ENCODE measurements at places on chromosomes 2 and 18. TPM values are rescaled to one million over a fixed set of nuclear protein-coding genes. Genes with fewer than 3 reads are reported as not detected.

- no peak for DNase-seq
Observed at GRCh38 chr18:31657823-31658669, 26.3 kb downstream of the B4GALT6 start.

- DNase-seq: no peak
Observed at GRCh38 chr2:160433466-160434140, 60.0 kb downstream of the RBMS1 start.

UGT1A4 gene
- not detected for polyA plus RNA-seq

PROC gene
- 1.7 TPM for polyA plus RNA-seq

ARPC2 gene
- polyA plus RNA-seq: 90.7 TPM

DNA sequence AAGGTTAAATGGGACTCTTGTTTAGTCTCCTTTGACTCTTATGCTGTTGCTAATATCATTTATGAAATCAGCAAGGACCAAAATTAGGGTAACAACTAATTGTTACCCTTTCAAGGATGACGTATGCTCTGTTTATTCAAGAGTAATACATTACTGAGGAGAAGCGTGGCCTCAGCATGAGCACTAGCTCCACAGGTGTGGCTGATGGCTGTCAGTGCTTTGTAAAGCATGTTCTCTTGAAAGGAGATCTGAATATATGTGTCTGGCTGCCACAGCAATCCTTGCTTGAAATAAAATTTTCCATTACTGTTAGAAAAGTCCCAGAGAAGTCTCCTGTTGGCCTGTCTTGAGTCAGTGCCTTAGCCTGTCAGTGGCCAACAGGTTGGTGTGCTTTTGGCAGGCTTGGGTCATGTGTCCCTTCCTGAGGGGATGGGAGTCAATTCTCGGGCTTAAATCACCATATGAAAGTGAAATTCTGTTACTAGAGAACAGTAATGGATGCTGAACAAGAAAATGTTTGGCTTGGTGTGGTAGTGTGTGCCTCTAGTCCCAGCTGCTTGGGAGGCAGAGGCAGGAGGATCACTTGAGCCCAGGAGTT is 32.7 kb downstream of the ABI2 start:
- no peak for DNase-seq

TSPYL6 gene
- polyA plus RNA-seq: not detected

- DNase-seq: no peak
Observed at GRCh38 chr18:79121746-79122474, 52.7 kb downstream of the ATP9B start.

DNA sequence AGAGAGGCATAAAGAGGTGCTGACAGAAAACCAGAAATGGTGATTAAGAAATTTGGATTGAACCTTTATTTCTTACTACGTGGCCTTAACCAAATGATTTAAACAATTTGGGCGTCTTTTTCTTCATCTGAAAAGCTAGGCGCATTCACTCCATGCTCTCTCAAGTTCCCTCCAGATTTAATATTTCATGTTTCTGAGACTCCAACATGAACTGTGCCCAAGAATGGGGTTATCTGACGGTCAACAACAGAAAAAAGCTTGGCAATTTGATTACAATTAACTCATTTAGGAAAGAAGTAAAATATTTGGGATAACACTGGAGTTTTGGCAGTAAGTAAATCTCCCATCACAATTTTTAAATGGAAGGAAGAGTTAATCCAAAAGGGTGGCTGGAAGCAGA is 345.4 kb downstream of the ARHGAP15 start:
- DNase-seq: no peak

- no peak for DNase-seq
Observed at GRCh38 chr18:4658804-4659203, 203.7 kb upstream of the DLGAP1 start.

PKDCC gene
- polyA plus RNA-seq: 35.8 TPM

DHRS9 gene
- polyA plus RNA-seq: 0.27 TPM

DNA sequence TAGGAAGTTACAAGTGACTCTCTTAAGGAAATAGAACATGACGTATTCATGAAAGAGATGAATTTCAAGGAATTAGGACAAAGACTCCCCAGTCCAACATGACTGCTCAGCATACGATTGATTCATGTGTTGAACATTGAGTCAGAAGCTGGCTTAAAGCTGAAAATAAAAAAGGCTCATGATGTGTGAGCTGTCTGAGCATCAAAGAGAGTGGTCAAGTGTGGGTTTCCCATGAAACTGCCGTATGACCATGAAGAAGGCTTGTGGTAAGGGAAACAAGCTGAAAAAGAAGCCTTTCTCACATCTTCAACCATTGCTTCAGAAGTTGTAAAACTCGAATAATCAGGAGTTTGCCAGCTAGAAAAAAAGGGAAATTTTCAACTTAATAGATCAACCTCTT is 201.9 kb upstream of the APCDD1 start:
- no peak for DNase-seq

C2orf49 gene
- 5.9 TPM for polyA plus RNA-seq

- no peak for DNase-seq
Observed at GRCh38 chr18:11175266-11175979, 26.1 kb upstream of the PIEZO2 start.

DNA sequence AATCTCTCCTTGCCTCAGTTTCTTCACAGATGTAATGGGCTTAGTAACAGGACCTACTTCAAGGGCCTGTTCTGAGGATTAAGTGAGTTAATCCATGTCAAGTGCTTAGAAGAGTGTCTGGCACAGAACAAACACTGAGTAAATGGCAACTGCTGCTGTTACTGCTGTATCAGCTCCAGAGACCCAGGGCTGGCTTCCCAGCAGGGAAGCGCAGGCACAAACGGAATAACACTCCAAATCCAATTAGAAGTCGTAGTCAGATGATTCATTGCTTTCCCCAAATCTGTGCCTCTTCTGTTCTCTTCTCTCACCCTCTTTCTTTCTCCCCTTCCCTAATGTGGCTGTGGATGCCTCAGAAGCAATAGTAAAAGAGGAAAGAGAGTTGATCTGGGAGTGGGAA is 101.1 kb upstream of the FZD7 start:
- DNase-seq: no peak

GRCh38 chr2:231800493-231801091 is 14.3 kb downstream of the COPS7B start:
- DNase-seq: no peak

PSMA8 gene
- polyA plus RNA-seq: not detected

DNA sequence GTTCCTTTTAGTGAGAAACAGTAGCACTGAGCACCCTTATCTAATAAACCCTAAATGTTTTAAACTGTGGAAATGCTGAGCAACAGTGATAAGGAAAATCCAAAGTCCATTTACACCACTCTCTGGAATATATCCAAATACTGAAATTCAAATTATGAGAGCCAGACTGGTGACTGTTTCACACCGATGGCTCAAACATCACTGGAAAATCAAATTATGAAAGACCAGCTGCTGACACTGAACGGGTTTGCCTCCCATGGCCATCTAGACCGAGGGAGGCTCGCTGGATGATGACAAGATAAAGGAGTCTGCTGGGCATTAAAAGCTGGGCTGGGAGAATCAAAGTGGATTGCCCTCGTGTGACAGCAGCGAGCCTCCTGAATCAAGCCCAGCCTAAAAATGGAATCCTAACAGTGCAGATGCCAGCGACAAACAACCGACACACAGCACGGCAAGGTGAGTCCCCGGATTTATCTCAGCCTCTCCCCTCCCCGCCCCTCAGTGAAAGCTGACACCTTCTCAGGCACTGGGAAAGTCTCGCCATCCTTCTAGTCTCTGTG is 30.3 kb downstream of the SERPINE2 start:
- peak; percentile 29 for DNase-seq

VPS4B gene
- 4.8 TPM for polyA plus RNA-seq

SPP2 gene
- polyA plus RNA-seq: not detected

PCARE gene
- 0.05 TPM for polyA plus RNA-seq

DLGAP1 gene
- not detected for polyA plus RNA-seq

DNA sequence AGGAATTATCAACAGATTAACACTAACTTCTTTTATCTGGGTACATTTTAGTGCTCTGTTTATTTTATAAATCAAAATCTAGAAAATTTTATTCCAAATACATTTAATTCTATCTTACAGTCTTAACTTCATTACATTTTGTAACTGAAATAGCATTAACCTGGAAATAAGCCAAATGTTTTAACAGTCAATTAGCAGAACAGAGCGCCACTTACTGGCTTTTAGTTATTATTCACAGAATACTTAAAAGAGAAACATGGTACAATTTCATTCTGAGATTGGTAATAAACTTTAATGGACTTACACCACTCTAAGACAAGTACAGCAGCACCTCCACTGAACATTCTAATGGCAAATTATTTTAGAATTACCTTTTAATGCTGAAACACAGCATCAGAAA is 38.6 kb downstream of the SS18 start:
- DNase-seq: no peak

GRCh38 chr2:8549273-8549922 is 132.5 kb upstream of the ID2 start:
- DNase-seq: no peak

SH2D6 gene
- 21.3 TPM for polyA plus RNA-seq

- no peak for DNase-seq
Observed at GRCh38 chr2:40540026-40540425, 88.1 kb upstream of the SLC8A1 start.

- DNase-seq: no peak
Observed at GRCh38 chr18:79587779-79588635, 91.6 kb upstream of the CTDP1 start.

- DNase-seq: no peak
Observed at GRCh38 chr18:23701544-23702064, 12.4 kb downstream of the LAMA3 start.

GRCh38 chr2:20391951-20392699 is 41.5 kb upstream of the PUM2 start:
- no peak for DNase-seq

DNA sequence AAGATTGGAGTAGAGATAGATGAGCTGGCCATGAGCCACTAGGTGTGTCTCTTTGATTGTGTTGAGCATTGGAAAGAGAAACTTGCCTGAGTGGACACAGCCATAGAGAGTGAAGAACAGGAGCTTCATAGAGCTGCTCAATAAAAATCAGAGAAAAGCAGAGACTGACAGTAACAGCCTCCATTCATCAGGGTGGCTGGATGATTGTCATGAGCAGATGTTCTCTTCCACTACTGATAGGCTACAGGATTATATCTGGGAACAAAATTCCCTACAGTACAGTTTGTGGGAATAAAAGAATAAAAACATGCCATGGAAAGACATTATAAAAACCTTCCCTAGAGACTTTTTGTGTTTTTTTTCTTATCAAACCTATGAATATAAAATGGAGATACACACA is 404.8 kb upstream of the ACVR2A start:
- no peak for DNase-seq

MCEE gene
- polyA plus RNA-seq: 17.4 TPM

LAMA3 gene
- 2.2 TPM for polyA plus RNA-seq

DNA sequence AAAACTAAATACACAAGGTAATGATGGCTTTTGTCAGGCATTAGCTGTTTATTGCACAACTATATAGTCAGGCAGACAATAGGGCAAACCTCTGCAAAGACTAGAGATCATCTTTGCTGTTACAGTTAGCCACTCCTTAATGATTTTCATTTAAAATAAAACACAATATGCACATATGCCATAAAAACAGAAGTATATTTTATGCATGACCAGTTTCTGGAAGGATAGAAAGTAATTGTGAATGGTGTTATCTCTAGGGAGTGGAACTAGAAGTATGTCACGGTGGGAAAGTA is 102.0 kb downstream of the CHN1 start:
- DNase-seq: no peak

DNA sequence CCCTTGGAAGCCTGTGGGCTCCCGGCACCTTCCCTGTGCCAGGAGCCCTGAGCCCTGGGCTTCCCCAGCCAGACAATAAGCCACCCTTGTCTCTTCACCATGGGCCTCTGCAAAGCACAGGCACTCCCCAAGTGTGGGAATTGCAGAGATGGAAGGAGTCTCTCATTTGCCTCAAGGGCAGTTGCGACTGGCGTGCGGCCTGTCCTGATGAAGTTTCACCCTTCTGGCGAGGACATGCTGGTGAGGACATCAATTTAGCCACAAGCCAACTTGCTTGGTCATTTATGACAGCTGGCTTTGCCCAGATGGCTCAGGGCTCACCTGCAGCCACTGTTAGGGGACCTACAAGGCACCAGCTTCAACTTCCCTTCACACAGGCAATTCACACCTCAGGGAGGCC is 180.2 kb downstream of the ANAPC1 start:
- no peak for DNase-seq

DNA sequence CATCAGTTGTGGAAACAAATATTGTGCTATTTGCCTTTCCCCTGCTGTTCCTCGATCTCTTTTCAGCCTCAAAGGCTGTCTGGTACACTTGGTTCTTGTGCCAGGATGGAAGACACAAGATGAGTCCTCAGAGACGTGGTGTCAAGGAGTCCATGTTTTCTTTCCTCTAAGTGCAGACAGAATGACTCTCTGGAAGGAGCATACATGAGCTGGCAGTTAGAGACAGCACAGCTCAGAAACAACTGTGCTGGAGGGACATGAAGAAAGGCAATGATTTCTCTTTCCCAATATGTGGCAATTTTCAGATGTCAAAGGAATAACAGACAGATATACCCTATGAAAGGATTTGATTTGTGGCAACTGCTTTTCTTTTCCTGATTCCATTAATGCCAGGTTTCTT is 162.2 kb downstream of the AFF3 start:
- no peak for DNase-seq

CACNB4 gene
- 0.35 TPM for polyA plus RNA-seq

RPRM gene
- 0.42 TPM for polyA plus RNA-seq

GPR17 gene
- polyA plus RNA-seq: 0.35 TPM

DNA sequence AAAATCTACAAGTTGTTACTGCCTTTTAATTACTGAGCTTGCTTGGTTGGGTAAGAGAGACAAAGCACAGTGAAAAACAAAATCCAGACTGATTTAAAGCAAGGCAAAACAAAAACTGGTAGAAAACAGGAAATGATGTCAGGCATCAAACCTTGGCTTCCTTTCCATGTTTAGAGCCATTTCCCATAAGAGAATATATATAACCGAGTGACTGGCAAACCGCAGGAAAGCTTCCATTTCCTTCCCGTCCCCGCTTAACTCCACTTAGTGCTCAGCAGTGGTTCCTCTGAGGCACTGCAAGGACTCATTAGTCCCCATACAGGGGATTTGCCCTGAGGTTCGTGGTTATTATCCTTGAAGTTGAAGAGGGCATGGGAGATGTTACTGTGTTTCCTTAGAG is 446.3 kb downstream of the LPIN1 start:
- DNase-seq: no peak

DNA sequence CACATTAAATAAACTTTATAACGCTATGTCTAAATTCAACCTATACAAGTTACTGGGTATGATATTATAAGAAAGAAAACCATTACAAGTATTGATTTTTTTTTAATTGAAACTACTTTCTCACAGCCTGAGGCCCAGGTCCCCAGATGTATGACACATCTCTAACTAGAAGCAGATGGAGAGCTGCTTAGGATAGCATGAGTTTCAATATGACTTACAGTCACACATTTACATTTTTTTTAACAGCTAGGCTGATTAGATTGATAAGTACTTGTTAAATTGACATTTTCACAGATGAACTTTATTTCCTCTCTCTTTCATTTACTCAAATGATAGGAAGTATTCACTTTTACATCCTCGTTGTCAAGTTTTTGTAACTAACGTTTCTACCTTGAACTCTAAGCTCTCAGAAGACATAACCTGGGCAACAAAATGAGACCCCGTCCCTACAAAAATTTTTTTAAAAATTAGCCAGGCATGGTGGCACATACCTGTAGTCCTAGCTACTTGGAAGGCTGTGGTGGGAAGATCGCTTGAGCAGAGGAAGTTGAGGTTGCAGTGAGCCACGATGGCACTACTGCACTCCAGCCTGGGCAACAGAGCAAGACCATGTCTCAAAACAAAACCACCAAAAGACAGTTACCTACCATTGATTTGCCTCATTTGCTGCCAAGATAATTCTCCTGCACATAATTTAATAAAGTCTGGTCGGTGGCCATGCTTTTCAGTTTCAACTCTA is 52.4 kb downstream of the STK39 start:
- no peak for DNase-seq

ARHGAP25 gene
- 1.4 TPM for polyA plus RNA-seq

Data from pancreas (tissue), 10 donors.